ENCODE measurements at places on chromosomes 3 and 15. TPM values are rescaled to one million over a fixed set of nuclear protein-coding genes. Genes with fewer than 3 reads are reported as not detected.

The P2RY12 gene
- total RNA-seq: not detected

The MKRN3 gene
- 1.3 TPM for total RNA-seq

The RLBP1 gene
- not detected for total RNA-seq

The VEPH1 gene
- total RNA-seq: not detected

The RHOV gene
- 0.41 TPM for total RNA-seq

The ZNF35 gene
- total RNA-seq: 5.4 TPM

The DPPA2 gene
- total RNA-seq: not detected

The STARD9 gene
- 6.4 TPM for total RNA-seq

DNA sequence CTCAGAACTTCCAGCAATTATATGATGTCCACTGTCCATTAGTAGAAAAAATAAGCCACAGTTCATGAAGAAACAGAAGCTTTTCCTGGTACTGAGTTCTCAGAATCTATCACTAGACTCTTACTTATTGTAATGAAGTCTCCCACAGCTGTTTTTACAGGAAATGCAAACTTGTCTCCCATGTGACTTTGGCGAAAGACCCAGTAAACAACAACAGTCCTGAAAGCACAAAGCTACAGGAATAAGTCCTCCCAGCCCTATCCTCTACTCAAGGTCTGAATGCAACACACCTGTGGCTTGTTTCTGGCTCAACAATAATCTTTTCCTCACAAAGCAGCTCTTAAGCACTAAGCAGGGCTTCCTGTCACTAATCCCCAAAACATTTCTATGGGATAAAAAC lies 55.9 kb downstream of the EOMES start:
- DNase-seq: no peak

GRCh38 chr3:69282181-69282580 lies 103.7 kb downstream of the FRMD4B start:
- DNase-seq: peak; percentile 92

DNA sequence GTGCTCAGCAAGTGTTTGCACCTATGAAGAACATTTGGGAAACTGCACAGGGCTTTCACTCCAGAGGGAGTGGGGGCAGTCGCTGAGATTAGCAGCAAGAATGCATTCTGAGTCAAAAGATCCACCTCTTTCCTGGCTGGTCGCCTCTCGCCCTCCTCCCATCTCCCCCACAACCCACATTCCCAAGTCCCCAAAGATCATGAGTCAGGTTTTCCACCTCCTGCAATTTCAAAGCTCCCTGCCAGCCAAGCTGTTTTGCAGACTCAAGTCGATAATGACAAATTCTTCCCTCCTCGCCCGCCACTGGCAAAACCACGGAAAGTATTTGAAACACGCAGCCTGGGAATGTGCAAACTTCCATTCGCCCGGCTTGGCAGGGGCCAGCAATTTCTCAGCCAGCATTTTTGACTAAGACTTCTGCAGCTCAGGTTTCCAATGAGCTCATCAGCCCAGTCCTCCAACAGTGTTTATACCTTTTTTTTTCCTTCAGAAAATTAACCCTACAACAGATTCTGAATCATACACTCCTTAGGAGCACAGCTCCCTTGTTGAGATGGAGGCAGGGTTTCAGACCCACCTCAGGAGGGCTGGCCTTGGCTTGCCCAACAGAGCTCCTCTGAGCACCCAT lies 181.4 kb downstream of the SMAD6 start:
- no peak for DNase-seq

DNA sequence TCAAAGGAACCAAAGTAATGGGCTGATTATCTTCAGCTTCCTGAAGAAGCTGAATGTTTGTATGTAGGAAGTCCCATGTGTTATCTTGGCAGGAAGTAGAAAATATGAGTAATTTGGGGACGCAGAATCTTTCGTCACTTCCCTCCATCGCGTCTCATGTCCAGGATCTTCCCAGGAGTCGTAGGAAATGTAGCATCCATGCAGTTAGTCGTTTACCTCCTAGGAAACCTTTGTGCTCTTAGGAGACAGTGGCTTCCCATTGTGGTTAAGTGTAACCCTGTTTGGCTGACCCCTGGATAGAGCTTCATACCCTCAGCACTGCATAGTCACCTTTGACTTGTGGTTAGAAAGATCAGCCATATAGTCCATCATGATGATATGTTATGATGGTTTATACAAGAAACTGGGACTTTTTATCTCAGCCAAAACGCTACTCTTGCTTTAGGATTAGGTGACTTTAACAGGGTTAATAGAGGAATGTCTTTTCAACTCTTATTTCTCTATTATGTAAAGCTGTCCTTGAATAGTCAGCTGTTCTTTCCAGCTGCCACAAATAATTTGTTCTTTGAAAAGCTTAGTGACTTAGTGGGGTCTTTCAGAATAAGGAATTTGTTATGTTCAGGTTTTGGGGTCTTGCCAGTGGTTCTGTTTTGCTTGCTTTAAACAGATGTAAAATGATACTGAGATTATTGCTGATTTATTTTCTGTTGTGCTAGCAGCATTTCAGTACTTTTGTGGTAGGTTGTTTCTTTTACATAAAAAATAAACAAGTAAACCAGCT lies 92.2 kb downstream of the KLHL25 start:
- peak; percentile 42 for DNase-seq

DNA sequence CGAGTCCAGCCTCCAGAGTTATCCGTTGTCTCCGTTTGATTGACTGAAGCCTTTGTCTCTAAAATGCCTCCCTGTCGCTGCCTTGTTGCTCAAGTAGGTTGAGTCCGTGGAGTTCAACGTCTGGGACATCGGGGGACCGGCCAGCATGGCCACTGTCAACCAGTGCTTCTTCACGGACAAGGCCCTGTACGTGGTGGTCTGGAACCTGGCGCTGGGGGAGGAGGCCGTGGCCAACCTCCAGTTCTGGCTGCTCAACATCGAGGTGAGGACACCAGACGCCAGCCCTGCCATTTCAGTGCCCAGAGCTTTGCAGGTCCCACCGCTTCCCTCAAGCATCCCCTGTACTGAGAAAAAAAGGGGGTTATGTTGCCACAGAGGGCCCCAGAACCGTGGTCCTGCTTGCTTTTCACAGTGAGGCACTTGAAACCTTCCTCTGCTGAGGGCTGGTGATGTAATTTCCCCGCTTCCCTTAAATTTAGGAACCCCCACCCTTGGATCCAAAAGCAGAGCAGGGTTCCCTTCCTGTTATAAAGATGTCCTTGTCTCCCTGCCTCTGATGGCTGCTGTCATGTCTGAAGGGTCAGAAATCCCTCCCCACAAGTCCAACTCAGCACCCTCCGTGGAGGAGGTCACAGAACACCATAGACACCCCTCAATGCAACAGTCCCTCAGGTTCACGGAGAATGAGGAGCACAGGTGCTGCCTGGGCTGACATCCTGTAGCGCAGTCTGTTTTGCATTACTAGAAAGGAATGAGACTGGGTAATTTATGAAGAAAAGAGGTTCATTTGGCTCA lies 105.7 kb downstream of the LRRK1 start:
- no peak for DNase-seq

DNA sequence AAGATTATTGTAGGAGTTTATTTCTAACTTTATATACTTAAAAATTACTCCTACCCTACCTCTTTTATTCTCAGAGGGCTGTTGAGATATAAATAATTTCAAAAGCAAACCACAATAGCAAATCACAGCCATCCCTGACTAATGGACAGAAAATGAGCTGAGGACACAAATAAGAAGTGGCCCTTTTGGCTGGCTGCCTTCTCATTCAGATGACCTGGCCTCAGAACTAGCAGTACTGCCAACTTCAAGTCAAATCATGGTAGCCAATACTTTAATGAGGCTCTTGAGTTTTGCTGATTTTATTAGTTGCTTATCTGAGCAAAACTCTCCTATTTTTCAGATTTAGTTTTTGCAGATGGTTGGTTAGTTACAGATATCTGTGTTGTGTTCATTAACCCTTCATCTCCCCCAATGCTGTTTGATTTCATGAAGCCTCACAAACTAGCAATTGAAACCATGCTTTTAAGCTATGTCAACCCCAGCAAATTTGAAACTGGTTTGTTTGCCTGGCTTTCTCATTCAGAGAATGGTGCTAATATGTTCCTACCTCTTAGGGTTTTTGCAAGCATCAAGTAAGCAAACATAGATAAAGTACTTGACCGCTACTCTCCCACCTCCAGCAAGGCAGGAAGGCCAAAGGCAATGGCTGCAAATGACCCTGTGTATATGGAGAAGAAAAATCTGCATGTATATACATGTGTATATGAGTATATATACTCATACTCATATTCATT lies 73.4 kb upstream of the HACD2 start:
- no peak for DNase-seq

DNA sequence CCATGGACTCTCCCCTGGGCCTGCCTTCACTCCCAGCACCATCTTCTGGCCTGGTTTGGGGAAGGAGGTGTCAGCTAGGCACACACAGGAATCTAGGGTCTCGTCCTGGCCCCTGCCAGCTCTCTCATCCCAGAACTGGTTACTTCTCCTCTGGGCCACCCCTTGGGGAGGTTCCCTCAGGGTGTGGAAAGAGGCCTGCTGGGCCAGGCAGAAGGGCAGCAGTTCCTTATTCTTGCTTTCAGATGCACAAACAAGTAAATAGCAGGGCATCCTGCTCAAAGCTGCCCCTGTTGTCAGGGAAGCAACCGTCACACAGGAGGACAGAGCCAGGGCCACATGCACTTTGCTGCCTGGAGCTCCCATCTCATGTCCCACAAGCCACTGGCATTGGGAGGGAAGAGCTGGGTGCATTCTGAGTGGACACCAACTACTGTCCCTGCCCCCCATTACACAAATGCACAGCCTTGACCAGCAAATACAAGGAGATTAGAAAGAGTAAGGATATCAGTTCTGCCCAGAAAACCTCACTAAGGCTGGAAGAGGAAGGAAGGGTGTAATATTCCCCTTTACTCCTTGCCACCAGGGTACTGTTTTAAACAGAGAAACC lies 108.8 kb upstream of the HACD2 start:
- DNase-seq: no peak

- DNase-seq: no peak
Measured at GRCh38 chr3:10361375-10361774, 40.5 kb upstream of the SEC13 start.

DNA sequence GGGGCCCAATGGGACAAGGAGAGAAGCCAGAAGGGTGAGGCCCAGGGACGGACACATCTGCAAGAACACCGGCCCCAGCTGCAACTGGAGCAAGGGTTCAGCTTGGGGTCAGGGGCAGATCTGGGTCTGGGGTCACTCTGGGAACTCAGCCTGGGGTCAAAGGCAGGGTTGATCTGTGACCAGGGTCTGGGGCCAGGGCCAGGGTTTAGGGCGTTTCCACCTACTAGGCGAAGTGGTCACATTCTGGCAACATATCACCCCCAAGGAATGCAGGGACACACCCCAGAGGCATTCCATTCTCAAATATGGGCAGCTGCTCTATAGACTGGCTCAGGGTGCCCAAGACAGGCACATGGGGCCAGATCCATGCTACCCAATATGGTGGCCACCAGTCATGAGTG lies 9.0 kb downstream of the UROC1 start:
- no peak for DNase-seq

- no peak for DNase-seq
Measured at GRCh38 chr15:55587321-55588069, 650 bp downstream of the PYGO1 start.

GRCh38 chr3:3110749-3111361 lies 681 bp upstream of the IL5RA start:
- DNase-seq: no peak

DNA sequence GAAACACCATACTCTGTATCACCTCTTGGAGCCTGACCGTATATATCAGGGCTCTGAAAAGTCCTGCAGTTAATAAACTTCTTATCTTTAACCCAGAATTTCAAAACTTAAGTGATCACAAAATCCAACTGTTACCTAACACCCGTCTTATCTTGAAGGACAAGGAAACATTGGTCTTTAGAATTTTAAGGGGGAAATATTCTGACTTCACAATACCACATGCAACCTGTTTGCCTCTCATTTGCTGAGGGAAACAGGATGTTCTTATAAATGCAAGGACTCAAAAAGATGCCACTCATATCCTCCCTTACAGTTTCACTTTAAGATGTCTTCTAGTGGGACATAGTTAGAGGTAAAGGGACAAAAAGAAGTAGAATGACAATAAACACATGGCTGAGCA lies 67.9 kb downstream of the CRTC3 start:
- DNase-seq: no peak

- peak; percentile 47 for DNase-seq
Measured at GRCh38 chr3:15097891-15098290, 1.1 kb downstream of the RBSN start.

- DNase-seq: no peak
Measured at GRCh38 chr15:53511175-53511574, 248.3 kb downstream of the WDR72 start.

DNA sequence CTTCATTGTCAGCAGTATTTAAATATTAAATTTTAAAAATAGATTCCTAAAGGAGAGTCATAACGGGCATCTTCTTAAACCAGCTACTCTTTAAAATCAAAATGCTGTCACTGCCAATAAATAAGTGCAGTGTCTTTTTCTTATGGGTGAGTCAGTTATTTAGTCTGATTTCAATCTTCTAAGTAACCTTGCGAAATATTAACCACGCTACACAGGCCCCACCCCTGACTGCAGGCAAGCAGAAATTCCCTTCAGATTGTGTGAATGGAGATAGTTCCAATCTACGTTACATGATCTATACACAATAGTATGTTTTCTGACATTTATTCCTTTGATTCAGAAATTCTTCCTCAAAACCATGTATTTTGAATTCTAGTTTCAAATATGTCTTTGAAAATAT lies 141.5 kb downstream of the GADL1 start:
- peak; percentile 23 for DNase-seq

GRCh38 chr15:39629371-39629770 lies 48.5 kb downstream of the THBS1 start:
- peak; percentile 86 for DNase-seq

- no peak for DNase-seq
Measured at GRCh38 chr3:171044835-171045793, 18.6 kb upstream of the SLC2A2 start.

DNA sequence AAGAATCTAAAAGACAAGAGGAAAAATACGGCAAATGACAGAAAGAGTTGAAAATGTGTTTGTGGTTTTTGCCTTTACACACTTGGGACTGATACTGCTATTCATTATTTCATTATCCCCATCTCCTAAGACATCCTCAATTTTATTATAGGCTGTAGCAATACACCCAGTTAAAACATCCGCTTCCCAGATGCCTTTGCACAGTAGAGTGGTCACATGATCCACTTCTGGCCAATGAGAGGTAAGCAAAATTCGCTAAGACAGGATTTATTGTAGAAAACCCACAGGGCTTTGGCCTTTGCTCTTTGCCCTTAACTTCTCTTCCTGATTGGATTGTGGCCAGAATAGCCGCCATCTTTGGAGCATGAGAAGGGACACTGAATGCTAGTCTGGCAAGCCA lies 53.2 kb upstream of the BOC start:
- no peak for DNase-seq

- DNase-seq: no peak
Measured at GRCh38 chr3:50371133-50371685, 11.9 kb upstream of the TMEM115 start.
